ENCODE measurements at places on chromosomes 4 and X. TPM values are rescaled to one million over a fixed set of nuclear protein-coding genes. Genes with fewer than 3 reads are reported as not detected.

- no peak for DNase-seq
Observed at GRCh38 chrX:34918091-34918736, 24.4 kb upstream of the FAM47B start.

GRCh38 chr4:38805530-38806145, 1.0 kb upstream of the TLR1 start:
- peak; percentile 29 for DNase-seq

DNA sequence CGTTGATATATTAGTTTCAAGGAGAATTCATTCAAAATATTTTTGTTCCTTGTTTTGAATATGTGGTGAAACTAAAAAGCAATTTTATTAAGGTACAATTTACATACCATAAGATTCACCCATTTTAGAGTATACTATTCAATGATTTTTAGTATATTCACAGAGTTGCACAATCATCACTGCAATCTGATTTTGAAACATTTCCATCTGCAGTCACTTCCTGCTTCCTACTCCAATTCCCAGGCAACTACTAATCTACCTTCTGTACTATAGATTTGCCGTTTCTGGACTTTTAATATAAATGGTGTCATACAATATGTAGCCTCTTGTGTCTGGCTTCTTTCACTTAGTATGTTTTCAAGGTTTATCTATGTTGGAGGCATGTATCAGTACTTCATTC, 71.3 kb downstream of the SLC9A7 start:
- DNase-seq: no peak

DNA sequence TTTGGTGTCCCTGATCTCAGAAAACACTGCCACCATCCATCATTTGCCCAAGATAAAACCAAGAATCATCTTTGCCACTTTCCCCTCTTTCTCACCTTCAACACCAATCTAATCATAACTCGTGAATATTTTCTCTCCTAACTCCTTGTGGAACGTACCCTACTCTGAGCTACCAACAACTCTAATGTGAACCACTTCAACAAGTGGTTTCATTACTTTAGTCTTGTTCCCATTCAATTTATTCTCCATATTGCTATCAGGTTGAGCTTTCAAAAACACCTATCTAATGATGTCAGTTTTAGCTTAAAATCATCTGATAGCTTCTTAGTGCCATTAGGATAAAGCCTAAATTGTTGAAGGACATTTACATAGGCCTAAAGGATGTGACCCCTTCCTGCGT, 39.8 kb upstream of the CXorf38 start:
- no peak for DNase-seq

The GDI1 gene
- 118 TPM for total RNA-seq

The VSIG4 gene
- total RNA-seq: not detected
